ENCODE measurements at places on chromosomes 13 and 19.

DNA sequence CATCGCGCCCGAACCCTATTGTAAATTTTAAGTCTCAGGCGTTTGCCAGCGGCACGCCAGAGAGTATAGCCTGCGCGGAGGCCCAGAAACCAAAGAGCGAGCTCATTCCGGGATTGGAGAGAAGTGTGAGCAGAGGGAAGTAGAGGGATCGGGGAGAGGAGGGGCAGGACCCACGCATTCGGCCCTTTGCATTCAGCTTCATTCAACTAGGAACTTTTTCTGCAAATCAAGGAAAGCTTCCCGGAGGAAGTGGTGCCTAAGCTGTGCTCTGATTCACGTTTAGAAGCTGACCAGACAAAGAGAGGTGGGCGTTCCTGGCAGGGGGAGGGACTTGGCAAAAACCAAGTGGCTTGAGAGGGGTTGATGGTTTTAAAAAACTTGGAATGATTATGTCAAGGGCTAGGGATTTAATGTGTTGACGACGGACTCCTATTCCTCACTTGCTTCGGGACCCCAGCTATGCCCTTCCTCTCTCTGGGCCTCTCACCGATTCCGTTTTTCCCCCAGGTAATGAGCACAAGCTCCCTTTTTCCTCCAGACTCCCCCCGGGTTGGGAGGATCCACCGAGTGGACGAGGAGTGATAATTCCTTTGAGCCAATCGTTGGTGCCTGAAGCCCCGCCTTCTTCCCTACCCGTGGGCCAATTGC is 811 bp upstream of the PRMT1 start:
- peak; percentile 36 for DNase-seq

DNA sequence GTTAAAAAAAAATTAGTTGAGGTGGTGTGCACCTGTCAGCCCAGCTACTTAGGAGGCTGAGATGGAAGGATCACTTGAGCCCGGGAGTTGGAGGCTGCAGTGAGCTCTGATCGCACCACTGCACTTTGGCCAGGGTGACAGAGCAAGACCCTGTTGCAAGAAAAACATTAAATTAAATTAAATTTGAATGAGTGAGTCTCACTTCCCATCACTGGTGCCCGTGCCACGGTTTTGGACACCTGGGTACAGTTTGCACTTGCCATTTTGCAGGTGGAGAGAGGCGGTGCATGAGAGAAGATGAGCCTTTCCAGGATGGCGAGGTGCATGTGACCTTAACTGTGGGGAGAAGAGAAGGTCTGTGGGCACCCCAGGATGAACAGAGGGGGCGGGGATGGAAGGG is 60.3 kb upstream of the ZNF536 start:
- DNase-seq: no peak

GRCh38 chr13:103188713-103189326 is 122.6 kb upstream of the SLC10A2 start:
- no peak for DNase-seq

DNA sequence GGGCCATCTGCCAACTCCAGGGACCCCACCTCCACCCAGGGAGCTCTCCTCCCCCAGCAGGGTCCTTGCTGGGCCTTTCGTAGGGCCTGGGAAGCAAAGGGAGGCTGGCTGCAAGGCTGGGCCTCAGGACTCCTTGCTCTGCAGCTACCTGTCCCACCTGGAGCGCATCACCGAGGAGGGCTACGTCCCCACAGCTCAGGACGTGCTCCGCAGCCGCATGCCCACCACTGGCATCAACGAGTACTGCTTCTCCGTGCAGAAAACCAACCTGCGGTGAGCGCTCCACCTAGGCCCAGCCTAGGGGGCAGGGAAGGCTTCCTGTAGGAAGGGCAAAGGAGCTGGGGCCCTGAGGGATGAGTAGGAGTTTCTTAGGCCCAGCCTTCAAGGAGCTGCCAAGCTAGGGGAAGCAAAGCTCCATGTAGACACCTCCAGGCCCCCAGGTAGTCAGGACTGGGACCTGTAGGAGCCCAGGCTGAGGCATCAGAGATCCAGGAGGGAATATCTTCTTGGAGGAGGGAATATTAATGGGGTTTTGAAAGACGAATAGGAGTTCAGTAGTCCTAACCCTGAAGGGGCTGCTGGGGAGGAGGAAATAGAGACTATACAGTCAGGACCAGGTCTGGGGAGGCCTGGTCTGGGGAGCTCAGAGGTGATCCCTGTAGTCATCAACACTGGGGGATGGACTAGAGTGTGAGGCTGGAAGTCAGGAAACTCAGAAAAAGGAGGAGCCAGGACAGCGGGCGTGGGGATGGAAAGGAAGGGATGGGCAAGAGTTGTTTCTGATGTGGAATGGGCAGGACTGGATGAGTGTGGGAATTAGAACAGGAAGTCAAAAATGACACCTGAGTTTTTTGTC is 16.0 kb downstream of the GNA15 start:
- DNase-seq: no peak

- DNase-seq: no peak
Observed at GRCh38 chr13:80437231-80437630, 96.3 kb upstream of the SPRY2 start.

GRCh38 chr13:90321281-90321931 is 1026.1 kb upstream of the MIR17HG start:
- no peak for DNase-seq

DNA sequence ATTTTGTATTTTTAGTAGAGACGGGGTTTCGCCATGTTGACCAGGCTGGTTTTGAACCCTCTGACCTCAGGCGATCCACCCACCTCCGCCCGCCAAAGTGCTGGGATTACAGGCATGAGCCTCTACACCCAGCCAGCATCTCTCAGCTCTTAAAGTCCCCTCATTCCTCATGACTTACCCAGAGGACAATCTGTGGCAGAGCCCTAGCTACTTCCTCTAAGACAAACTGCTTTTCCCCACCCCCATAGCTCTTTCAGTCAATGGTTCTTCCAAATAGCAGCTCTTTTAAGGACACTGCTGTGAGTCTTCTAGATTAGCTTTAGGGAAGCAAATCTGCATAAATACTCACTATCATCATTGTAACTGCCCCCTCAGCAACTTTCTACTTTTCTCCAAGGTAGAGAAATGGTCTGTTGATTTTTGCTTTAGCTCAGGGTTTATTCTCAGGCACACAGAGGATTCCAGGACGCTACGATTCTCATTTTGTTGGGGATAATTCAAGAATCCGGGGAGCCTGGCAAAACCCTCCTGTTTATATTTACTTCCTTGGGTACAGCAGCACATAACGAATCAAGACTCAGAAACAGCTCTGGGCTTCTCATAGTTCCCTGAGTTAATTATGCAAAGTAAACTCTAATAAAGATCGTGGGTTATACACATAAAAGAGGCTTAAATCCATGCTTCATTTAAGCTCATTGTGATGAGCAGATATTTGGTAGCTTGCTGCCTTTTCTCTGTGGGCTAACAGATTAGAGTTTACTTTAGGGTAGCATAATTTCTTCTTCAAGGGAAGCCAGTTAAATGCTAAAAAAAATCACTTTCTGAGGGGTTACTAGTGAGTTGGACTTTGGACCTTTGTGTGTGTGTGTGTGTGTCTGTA is 357.4 kb downstream of the TDRD3 start:
- no peak for DNase-seq

DNA sequence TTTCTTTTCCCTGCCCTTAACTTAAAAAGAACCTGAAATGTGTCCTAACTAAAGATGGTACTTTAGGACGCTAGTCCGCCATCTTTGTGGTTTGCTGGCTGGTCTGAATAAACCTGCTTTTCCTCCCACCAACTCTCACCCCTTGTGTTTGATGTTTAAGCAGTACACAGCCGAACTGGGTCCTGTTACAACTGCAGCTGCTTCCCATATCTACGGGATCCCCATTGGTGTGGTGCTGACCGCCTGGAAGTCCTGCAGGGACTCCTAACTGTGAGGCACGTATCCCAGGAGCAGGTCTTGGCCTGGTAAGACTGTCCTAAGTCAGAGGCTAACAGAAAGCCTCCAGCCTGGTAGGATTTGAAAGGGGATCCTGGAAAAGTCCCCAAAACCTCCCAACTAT is 40.9 kb upstream of the VSTM2B start:
- no peak for DNase-seq

DNA sequence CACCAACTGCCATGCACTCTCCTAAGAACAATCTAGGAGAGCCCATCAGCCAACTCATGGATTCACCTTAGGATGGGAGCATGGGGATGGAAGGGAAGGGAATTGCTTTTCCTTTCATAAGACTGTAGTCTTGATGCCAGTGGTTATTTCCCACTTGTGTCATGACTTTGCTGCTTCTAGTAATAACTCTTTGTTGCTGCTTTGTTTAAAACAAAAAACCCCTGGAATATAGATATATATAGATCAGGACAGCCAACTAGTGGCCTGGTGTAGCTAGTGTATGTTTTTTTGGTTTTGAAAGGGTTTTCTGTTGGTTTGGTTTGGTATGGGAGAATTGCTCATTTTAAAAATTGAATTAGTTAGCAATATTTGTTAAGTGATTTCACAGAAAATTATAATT is 39.3 kb upstream of the KCTD4 start:
- no peak for DNase-seq

DNA sequence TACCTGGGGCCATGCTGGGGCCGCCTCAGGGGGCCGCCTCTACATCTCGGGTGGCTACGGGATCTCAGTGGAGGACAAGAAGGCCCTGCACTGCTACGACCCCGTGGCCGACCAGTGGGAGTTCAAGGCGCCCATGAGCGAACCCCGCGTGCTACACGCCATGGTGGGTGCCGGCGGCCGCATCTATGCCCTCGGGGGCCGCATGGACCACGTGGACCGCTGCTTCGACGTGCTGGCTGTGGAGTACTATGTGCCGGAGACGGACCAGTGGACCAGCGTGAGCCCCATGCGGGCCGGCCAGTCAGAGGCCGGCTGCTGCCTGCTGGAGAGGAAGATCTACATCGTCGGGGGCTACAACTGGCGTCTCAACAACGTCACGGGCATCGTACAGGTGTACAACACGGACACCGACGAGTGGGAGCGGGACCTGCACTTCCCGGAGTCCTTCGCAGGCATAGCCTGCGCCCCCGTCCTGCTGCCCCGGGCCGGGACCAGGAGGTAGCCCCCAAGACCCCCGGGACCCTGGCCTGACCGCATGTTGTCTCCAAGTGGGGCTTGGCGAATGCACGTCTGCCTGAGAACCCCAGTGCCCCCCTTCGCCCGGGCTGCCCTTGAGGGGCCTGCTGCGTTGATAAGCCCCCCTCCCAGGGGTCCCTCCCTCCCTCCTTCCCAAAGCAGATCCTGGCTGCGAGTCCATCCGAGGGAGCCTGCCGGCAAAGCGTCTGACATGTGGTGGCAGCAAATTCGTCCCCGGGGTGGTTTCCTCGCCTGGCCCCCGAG is 14.5 kb upstream of the CRTC1 start:
- DNase-seq: no peak

DNA sequence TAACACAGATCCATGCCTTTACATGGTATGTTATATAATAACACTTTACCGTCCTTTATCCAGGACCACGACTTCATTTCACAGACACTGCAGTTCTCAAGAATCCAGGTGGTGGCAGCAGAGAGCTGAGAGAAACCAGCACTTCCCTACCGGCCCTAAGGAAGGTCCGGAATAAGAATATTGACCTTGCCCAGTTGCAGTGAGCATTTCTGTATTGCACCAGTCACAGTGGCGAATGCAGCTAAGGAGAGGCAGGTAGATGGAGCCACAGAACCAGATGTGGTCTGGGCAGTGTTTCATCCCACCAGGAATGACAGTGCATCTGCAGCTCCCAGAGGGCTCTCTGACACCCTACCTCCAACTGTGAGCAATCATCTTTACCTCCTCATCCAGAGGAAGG is 44.6 kb downstream of the ZNF787 start:
- DNase-seq: no peak

- no peak for DNase-seq
Observed at GRCh38 chr19:18274219-18274780, at the start of gene IQCN. Gene IQCN (minus strand): TSS chr19:18274452. CDS start chr19:18269478, 4,974 bp downstream.

DNA sequence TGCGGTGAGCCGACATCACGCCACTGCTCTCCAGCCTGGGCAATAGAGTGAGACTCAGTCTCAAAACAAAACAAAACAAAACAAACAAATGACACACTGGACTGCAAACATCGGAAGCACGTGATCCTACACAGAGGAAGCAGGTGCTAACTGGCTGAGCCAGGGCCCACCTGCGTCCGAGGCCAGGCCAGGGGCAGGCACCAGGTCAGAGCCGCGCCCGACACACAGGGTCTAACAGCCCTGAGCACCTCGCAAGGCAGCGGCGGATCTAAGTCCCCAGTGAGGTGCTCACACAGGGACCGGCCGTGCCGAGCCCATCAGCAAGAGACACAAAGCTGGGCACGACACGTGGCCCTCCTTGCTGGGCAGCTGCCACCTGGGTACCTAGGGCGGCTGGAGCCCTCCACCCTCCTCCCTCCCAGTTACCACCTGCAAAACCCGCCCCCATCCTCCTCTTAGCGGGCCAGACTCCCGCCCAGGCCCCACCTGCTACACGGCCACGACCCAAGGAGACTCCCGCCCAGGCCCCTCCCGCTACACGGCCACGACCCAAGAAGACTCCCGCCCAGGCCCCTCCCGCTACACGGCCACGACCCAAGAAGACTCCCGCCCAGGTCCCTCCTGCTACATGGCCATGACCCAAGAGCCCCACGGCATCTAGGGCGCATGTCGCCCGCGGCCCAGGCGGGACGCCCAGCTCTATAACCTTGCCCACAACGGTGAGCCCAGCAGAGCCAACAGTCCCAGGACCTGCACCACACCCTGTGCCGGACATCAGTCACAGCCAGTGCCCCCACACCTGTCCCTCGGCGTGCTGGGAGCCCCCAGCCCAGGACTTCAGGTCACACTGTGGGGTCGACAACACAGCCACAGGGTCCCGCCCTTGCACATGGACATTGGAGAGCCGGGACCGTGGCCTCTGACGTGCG is 15.6 kb downstream of the AP3D1 start:
- no peak for DNase-seq

DNA sequence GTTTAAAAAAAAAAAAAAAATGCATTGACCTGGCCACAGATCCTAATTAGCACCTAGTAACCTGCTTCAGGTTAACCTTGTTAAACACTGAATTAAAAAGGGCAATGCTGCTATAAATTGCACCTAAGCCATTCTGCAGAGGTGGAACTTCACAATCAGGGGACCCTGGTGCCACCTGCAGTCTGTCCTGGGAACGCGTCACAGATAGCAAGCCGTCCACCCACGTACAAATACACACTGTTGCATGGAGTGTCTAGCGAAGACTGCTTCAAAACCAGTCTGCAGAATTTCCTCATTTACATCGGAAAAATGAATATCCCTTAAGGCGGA is 169.3 kb downstream of the COL4A1 start:
- peak; percentile 9 for DNase-seq

- no peak for DNase-seq
Observed at GRCh38 chr19:42154471-42155323, 22.5 kb upstream of the POU2F2 start.

GRCh38 chr19:17234911-17235299 is 8.9 kb downstream of the OCEL1 start:
- peak; percentile 50 for DNase-seq

- no peak for DNase-seq
Observed at GRCh38 chr19:6556480-6557195, 25.8 kb downstream of the TNFSF9 start.

GRCh38 chr13:47310401-47310800 is 413.5 kb upstream of the HTR2A start:
- DNase-seq: no peak
